Stimulated activated CD8-positive, alpha-beta memory T cell treated with anti-CD3 and anti-CD28 coated beads, Interleukin-4, amount 100 ng/mL, for 4 hours (primary cell): ENCODE measurements at places on chromosomes 5 and 9.

- DNase-seq, result no peak
Observed at GRCh38 chr9:76526026-76526425, 67.0 kb downstream of the GCNT1 start.

DNA sequence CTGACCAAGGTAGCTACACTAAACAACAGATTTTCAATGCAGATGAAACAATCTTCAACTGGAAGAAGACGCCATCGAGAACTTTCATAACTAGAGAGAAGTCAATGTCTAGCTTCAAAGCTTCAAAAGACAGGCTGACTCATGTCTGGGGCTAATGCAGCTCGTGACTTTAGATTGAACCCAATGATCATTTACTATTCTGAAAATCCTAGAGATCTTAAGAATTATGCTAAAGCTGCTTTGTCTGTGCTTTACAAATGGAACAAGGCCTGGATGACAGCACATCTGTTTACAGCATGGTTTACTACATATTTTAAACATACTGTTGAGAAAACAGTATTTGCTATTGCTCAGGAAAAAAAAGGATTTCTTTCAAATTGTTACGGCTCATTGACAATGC is 54.9 kb downstream of the RICTOR start:
- DNase-seq, result no peak

DNA sequence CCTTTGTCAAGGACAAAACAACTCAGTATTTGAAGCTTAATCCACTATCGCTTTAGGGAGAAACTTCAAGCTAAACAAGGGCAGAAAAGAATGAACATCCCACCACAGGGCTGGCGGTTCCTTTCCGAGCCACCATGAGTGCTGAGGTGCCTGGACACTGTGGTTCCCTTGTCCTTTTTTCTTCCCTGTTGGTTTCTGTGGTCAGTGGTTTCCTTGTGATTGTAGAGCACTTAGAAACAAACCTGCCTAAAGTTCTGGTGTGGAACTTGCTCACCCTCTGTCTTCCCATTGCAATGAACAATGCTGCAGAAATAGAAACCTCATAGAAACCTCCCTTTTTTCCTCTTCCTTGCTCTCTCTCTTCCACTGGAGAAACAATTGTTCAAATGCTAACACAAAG is 79.3 kb upstream of the TBC1D2 start:
- no peak for DNase-seq

- no peak for DNase-seq
Observed at GRCh38 chr5:16885635-16886365, 50.3 kb downstream of the MYO10 start.

DNA sequence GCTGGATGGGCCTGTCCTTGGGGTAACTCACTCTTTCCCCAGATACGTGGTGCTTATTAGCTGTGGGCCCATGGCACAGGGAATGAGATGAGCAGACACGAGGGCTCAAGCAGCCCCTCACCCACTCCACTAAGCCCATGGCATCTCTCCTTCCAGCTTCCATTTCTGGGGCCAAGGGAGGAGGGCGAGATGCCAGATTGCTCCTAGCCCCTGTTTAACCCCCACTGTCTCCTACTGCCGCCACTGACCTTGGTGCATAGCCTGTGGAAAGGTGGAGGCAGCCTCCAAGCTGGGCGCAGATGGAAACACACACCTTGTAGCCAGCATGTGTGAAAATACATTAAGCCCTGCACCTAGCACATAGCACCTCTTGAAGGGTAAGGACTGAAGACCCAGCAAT is 167.6 kb downstream of the FSTL4 start:
- no peak for DNase-seq

- DNase-seq, result no peak
Observed at GRCh38 chr5:142170254-142170953, 61.8 kb downstream of the NDFIP1 start.

GRCh38 chr9:131227959-131228460 is 48.3 kb downstream of the FAM78A start:
- no peak for DNase-seq

GRCh38 chr9:121434969-121435368 is 64.7 kb downstream of the GGTA1 start:
- DNase-seq, result no peak

DNA sequence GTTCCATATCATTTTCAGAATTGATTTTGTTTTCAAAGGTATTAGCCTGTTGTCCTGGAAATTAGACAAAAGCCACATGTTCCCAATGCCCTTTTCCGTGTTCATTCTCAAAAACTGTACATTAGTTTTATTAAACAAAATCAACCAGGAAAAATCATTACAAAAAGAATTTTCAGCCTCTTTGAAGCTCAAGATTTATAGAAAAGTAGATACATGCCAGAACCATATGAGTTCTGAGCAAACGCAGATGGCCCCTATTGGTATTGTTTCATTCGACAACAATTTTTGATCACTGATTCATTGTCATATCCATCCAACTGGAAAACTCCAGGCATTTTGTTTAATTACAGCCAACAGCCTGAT is 148.5 kb upstream of the GRAMD2B start:
- no peak for DNase-seq

GRCh38 chr5:159695741-159696294 is 220.5 kb upstream of the ADRA1B start:
- no peak for DNase-seq

DNA sequence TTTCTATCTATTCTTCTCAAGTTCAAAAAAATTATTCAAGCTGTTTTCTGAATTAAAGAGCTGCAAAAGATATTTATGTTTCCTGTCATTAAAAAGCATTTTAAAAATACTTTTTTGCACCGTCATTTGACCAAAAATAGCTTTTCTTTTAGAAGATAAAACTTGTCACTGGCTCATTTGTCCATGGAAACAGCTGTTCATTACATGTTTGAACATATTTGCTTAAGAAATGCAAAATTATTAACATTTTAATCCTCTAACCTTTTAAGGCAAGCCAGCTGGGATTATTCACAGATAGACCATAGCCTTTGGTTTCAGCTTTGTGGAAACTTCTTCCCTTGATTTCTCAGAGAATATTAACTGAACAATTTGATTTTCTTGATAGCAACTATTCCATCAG is 393.9 kb downstream of the TUSC1 start:
- no peak for DNase-seq

DNA sequence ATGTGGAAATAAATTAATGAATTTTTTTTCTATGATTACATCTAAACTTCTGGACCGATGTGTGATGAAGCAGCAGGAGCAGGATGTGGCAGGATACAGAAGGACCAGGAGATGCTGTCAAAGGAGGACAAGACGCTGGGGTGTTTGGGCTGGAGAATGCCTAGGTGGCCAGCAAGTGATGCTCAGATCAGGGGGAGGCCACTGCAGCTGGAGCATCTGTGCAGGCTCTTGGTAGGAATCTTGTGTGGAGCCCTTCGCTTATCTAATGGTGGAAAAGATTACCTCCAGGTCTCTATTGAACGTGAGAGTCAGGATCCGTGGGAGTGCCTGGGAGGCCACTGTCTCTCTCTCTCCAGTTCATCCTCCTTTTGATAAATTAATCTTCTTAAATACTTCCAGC is 79.8 kb downstream of the MRPL36 start:
- no peak for DNase-seq

- no peak for DNase-seq
Observed at GRCh38 chr9:128078504-128079434, 10.7 kb downstream of the SLC25A25 start.

DNA sequence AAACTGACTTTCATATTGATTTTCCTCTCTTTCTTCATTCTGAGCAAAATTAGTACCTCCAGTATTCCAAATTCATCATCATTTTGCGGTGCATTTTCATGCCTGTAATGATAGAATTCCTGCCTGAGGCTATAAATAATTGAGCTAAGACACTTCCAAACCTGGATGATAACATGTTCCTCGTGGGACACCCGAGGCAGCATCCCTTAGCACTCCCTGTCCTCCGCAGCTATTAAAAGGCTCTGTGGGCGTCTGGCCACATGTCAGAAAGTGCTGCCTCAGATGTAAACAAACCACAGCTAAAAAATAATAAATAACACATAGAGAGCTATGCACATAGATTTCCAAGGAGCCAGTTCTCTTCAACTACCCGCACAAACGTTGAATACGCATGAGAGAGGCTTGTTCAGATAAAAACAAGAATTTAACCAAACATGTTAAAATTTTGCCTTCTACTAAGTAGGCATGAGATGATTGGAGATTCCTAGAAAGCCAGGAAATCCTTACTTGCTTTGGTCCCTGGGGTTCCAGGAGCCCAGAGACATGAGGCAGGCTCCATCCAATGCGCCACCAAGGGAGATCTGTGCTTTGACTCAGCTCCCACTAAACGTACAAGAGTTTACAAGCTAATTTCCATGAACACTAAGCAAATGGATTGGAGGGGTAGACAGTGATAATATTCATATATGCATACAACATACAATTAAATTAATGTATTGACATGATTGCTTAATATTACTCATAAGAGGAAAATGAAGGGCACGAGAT is 82.7 kb downstream of the SHC3 start:
- DNase-seq, result no peak

DNA sequence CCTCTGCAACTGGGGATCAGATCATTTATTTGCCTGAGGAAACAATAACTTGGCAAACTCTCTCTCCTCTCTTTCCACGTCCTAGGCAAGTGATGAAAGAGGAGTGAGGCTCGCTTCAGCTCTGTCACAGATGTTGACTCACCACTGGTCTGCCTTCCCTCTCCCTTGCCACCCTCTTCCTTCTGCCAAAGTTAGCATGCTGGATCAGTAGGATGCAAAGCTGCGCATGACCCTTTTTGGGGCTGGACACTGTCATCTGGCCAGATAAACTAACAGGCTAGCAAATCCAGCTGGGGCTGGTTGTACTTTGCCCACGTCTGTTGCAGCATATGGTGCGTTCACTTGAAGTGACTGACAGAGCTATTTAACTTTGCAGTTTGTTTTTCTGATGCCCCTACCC is 36.2 kb upstream of the SMARCA2 start:
- no peak for DNase-seq

DNA sequence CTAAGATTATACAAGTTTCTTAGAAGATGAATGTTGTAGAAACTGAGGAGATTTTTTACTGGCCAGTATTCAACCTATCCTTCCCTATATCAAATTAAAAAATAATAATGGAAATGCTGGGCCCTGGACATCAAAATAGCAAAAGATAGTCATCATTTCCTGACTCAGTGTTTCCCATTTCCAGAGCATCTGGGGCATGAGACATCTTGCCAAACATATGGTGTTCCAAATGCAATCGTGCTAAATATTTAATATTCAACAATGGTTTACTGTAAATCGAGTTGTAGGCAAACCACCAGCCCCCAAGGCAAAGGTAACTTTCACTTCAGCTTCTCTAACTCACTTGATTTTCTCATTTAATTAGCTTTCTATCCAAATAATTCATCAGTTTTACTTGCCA is 152.9 kb downstream of the FRMD3 start:
- DNase-seq, result no peak
